Activated CD4-positive, alpha-beta T cell treated with anti-CD3 and anti-CD28 coated beads, Interleukin-2, Interleukin-4, amounts not matched to agents 100 ng/mL and 50 ng/mL, durations not matched to agents 16 hours and 8 hours (primary cell): ENCODE measurements at places on chromosomes 6 and 20.

GRCh38 chr6:150695652-150696051, 96.0 kb downstream of the PLEKHG1 start:
- DNase-seq = no peak

DNA sequence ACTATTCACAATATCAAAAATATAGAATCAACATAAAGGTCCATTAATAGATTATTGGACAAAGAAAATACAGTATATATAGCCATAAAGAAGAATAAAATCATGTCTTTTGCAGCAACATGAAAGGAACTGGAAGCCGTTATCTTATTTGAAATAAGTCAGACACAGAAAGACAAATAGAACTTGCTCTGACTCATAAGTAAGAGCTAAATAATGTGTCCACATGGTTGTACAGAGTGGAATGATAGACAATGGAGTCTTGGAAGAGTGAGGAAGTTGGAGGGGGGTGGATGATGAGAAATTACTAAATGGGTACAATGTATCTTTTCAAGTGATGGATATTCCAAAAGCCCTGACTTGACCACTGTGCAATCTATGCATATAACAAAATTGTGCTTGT, 613.5 kb downstream of the PHF3 start:
- no peak for DNase-seq

GRCh38 chr20:18685406-18685805, 97.6 kb downstream of the DTD1 start:
- DNase-seq = no peak

- no peak for DNase-seq
These were observed 40.9 kb upstream of the PKIB start for GRCh38 chr6:122569230-122569771.

GRCh38 chr6:41768545-41769308, 11.0 kb downstream of the FRS3 start:
- DNase-seq = no peak

DNA sequence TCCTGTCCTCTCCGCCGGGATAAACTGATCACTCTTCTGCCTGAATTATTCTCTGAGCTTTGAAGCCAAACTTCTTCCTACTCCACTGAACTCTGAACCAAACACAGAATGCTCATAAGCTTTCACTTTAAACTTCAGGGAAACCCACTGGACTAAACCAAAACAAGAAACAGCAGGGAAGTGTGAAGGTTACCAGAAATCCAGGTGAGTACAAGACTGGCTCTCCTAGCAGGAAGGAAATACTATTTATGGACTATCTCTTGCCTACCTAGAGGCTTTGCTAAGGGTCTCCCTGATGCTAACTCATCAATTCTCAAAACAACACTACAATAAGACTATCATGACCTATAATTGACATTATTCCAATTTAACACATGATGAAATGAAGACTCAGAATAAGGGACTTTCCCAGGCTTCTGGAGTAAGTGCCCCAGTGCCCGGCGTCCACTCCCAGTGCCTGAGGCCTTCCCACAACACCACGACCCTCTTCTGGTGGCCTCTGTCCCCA, 145.0 kb downstream of the ZDHHC14 start:
- no peak for DNase-seq

GRCh38 chr20:9136114-9136513, 67.2 kb downstream of the PLCB4 start:
- no peak for DNase-seq

- DNase-seq = peak; percentile 69
These were observed 447 bp downstream of the MCM3 start for GRCh38 chr6:52284131-52284459.
